ENCODE measurements at places on chromosomes 16 and 17.

- DNase-seq: no peak
Observed at GRCh38 chr17:33596899-33597298, 303.8 kb upstream of the ASIC2 start.

DNA sequence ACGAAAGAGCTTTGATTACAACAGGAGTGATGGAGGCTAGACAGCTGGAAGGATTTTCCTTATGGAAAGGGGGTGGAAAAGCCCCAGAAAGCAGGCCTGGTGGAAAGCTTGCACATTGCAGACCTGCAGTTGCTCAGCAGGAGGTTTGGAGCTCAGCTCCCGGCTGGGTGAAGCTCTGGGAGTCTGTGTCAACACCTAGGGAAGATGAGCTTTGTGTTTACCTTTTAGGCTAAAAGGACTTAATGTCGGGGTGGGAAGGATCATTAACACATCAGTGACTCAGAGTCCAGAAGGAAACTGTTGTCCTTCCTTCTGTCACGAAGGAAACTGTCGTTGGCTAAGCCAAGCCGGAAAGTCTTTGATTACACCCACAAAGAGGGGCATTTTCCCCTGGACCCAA is 48.2 kb downstream of the RAP1GAP2 start:
- no peak for DNase-seq

- no peak for DNase-seq
Observed at GRCh38 chr16:78796221-78796866, 696.9 kb downstream of the WWOX start.

- DNase-seq: no peak
Observed at GRCh38 chr16:58409316-58409973, 17.2 kb downstream of the GINS3 start.

DNA sequence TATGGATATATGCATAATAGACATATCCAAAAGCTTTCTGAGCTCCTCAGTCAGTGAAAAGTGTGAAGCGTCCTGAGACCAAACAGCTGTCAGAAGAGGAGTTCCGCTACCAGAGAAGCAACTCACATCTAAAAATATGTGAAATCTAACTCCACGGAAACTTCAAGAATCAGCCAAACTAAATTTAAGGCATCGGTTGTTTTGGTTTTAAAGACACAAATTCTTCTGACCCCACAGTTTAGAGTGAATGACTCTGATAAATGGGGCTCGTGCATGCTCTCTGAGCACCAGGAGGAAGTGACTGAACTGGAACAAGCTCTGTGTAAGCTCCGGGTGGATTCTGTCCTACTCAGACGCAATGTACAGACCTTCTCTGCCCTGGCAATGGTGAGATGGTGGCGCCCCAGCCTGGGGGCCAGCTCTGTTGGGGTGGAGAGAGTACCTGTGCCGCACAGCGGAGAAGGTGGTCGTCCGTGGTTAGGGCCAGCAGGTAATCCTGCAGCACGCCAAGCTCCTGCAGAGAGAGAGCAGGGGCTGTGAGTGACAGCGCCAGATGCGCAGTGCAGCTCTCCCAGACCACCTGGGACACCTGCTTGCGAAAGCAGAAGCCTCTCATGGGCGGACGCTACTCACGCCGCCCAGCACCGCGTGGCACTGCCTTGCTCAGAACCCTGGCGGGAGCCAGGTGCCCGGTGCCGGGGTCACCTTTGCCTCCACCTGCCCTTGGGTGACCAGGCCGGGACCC is 44.4 kb upstream of the ATP2A3 start:
- no peak for DNase-seq
